ENCODE measurements at places on chromosomes 6 and 20. TPM values are rescaled to one million over a fixed set of nuclear protein-coding genes. Genes with fewer than 3 reads are reported as not detected.

TFAP2D gene
- not detected for polyA plus RNA-seq

MLN gene
- not detected for polyA plus RNA-seq

ZNF311 gene
- polyA plus RNA-seq, result 2.7 TPM

VWA7 gene
- 0.47 TPM for polyA plus RNA-seq

MCCD1 gene
- not detected for polyA plus RNA-seq

FAM209B gene
- polyA plus RNA-seq, result 0.38 TPM

TINAG gene
- not detected for polyA plus RNA-seq

C6orf141 gene
- 51.6 TPM for polyA plus RNA-seq

DNA sequence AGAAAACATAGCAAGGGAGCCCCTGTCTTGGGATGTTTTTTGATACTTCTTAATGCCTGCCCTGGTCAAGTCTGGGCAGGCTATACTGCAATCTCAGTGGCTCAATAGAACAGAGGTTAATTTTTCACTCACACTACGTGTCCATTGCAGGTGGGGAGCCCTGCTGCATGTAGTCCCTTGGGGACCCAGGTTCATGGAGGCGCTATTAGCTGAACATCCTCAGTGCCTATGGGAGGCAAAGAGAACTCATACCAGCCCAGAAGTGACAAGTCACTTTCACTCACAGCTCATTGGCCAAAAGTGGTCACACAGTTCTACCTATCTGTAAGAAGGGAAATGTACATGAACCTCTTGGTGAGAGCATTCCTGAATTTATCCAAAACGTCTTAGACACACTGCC lies 23.2 kb downstream of the CGA start:
- no peak overlapping the region for H3K27ac ChIP-seq
- H3K4me3 ChIP-seq, result no peak overlapping the region
- no peaks in the 10 kb centered on the region for H3K4me1 ChIP-seq
- H3K27me3 ChIP-seq, result no peaks in the 10 kb centered on the region

DNA sequence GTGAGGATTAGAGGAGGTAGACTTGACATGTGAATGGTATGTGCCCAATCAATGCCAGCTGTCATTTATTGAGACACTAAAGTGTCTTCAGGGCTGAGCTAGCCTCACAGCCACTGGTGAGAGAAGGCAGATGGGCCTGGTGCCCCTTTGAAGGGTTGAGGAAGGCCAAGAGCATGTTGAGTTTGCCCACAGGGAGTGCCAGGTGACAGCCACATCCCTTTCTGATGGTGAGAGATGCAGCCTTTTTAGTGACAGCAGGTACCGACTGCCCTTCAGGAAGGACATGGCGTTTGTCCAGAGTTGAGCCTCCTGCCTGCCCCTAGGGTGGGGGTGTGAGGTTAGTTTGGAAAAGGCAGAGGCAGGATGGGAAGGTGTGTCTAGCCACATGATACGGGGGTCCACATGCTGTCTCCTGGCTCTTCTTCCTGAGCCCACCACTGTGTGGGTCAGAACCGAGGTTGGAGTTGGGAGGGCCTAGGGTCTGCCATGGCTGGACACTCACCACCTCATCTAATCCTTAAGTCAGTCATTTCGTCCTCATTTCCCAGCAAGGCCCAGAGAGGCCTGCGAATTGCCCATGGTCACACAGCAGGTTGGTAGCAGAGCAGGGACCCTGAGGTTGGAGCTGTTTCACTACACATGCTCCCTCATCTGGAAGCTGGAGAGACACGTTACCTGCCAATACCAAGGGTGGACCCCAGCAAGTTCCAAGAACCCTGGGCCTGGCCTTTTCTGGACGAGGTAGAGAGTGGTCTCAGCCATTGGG lies 32.5 kb downstream of the SPDEF start:
- H3K27ac ChIP-seq, result no peak overlapping the region
- H3K4me3 ChIP-seq, result no peak overlapping the region
- DNase-seq, result no peak
- H3K4me1 ChIP-seq, result no peaks in the 10 kb centered on the region
- no peaks in the 10 kb centered on the region for H3K27me3 ChIP-seq

DNA sequence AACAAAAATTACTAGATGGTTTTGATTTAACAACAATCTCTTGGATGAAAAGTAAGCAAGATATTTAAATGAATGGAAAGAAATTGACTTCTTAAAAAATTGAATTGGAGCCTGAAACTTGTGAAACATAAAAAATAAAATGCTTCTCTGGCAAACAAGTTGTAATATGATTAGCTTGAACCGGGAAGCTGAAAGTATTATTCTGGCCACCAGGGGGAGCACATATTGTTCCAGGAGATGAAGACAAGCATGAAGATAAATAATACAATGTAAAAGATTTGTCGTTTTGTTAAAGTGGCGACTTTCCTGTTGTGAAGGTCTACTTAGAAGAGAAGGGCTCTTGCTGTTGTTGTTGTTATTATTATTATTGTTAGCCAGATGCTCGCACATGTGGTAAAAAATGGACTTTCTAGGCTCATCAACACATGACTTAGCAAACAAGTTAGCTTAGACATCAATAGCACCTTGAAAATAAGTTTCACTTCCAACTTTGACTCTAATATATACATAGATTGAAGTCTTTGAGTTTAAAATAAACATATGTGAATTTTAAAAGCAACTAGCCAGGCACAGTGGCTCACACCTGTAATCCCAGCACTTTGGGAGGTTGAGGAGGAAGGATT lies 14.2 kb downstream of the PAX1 start:
- H3K27me3 ChIP-seq, result peaks cover 19% of the 10 kb centered on the region
- H3K4me3 ChIP-seq, result no peak overlapping the region
- peak; percentile 25 for DNase-seq
- H3K36me3 ChIP-seq, result no peaks in the 10 kb centered on the region

DNA sequence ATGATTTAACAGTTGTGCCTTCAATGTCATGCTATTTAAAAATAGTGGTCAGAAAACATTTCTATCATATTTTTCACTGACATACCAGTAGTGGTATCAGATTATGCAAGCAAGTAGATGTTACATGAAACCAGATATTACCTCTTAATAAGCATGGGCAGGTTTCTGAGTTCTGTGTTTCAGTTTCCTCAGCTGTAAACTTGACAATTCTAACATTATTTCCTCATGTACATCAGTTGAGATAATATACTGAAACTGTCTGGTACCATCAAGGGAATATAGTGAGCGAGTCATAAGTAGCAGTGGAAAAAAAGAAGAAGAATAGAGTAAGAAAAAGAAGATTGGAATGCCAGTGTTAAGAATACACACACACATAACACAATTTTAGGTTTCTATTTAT lies 477.9 kb upstream of the MANEA start:
- peaks cover 8% of the 10 kb centered on the region for H3K4me1 ChIP-seq
- H3K36me3 ChIP-seq, result no peaks in the 10 kb centered on the region
- no peaks in the 10 kb centered on the region for H3K27me3 ChIP-seq
- no peak overlapping the region for H3K27ac ChIP-seq
- DNase-seq, result no peak

DNA sequence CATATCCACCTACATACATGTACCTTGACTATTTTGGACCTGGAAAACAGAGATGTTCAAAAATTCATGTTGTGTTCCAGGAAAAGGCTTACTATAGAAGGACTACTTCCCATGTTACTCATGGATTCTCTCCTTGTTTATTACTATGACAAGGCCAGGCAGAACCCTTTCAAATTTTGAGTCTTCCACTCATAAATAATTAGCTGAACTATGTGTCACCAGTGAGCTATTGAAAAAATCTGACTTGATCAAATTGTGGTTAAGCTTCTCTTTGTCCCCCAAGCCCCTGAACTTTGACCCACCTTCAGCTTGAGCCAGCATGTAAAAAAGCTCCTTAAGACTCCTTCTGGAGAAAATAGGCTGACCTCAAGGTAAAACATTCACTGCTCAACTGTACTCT lies 1142.8 kb upstream of the EYS start:
- no peak overlapping the region for H3K4me3 ChIP-seq

DNA sequence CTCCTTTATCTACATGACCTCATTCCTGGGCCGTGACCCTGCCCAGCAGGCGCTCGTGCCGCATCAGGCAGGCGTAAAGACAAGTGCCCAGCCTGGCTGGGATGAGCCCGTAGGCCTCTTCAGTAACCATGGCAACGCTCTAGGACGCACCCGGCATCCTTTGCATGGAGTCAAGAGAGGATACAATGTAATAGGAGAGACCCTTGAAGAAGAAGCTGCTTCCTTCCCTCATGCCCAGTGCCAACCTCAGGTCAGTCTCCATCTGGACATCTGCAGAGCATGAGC lies 5.0 kb upstream of the LSM14B start:
- H3K27me3 ChIP-seq, result peaks cover 37% of the 10 kb centered on the region

DNA sequence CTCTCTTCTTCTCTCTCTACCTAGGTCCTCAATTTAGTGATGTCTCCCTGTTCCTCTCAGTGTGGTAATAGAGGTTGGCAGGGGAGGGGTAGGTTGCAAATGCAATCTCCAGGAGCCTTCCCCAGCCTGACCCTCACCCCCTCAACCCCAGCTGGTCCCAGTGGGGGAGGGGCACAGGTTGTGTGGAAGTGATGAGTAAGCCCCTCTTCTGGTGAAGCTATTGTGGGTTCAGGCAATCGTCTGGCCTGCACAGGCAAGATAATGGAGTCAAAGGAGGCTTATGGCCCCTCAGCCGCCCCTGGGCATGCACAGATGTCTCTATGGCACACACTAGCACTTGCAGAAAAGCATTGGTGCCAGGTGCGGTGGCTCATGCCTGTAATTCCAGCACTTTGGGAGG lies 10.8 kb upstream of the ADA start:
- H3K4me1 ChIP-seq, result peaks cover 5% of the 10 kb centered on the region
- H3K27me3 ChIP-seq, result peaks cover 5% of the 10 kb centered on the region
- no peak overlapping the region for H3K27ac ChIP-seq
- no peak for DNase-seq

GRCh38 chr20:61718361-61719005 lies 347.2 kb downstream of the TAF4 start:
- H3K4me3 ChIP-seq, result no peak overlapping the region
- H3K27me3 ChIP-seq, result peaks cover 28% of the 10 kb centered on the region
- H3K4me1 ChIP-seq, result peaks cover 6% of the 10 kb centered on the region
- no peaks in the 10 kb centered on the region for H3K36me3 ChIP-seq

DNA sequence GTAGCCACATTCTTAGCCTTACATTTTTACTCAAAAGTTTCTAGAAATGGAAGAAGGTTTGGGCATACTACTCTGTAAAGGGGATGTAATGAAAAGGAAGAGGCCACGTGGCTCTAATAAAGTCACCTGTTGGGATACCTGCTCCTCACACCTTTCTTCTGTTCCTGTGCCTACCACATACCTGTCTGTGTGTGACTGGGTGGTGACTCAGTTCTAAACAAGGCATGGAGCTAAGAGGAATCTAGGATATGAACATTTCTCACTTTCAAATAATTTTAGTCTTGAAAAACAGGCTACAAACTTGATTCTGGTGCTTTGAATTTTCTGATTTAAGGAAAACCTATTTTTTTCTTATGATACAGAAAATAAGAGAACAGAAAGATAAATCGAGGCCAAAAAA lies 363.6 kb downstream of the RFPL4B start:
- H3K36me3 ChIP-seq, result no peaks in the 10 kb centered on the region
- H3K27ac ChIP-seq, result no peak overlapping the region
- no peaks in the 10 kb centered on the region for H3K4me1 ChIP-seq

- no peaks in the 10 kb centered on the region for H3K27me3 ChIP-seq
- DNase-seq, result no peak
- no peak overlapping the region for H3K27ac ChIP-seq
- no peaks in the 10 kb centered on the region for H3K36me3 ChIP-seq
These were observed 68.5 kb downstream of the MAP3K5 start for GRCh38 chr6:136723780-136724179.

DNA sequence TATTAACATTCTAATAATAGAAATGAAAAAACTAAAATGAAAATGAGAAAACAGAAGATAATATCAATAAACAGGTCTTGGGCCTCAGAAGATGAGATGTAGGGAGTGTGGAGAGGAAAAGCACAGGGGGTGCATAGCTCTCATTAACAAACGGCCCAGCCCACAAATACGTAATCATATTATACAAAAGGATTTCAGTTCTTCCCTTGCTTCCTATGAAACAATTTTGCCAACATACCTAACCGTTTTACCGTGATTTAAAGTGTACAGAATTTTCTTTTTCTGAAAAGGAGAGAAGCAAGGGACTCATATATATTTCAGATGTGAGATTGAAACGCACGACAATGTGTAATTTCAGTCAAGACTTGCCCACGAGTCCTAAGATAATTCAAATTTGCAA lies 136.0 kb downstream of the HFE start:
- no peaks in the 10 kb centered on the region for H3K36me3 ChIP-seq
- DNase-seq, result no peak
- H3K27me3 ChIP-seq, result no peaks in the 10 kb centered on the region
- peaks cover 22% of the 10 kb centered on the region for H3K4me1 ChIP-seq
- H3K4me3 ChIP-seq, result peak overlapping the region; percentile 45

GRCh38 chr6:90028066-90028778 lies 134.0 kb downstream of the GJA10 start:
- no peak overlapping the region for H3K27ac ChIP-seq
- no peak for DNase-seq
- no peaks in the 10 kb centered on the region for H3K36me3 ChIP-seq
- peaks cover 11% of the 10 kb centered on the region for H3K4me1 ChIP-seq
- no peaks in the 10 kb centered on the region for H3K27me3 ChIP-seq

- no peak for DNase-seq
- H3K27me3 ChIP-seq, result no peaks in the 10 kb centered on the region
- no peak overlapping the region for H3K27ac ChIP-seq
- peaks cover 2% of the 10 kb centered on the region for H3K4me1 ChIP-seq
These were observed 50.0 kb downstream of the CDH26 start for GRCh38 chr20:60008130-60008808.

GRCh38 chr6:5053038-5053437 lies 32.1 kb upstream of the PPP1R3G start:
- DNase-seq, result no peak
- no peak overlapping the region for H3K27ac ChIP-seq
- H3K27me3 ChIP-seq, result no peaks in the 10 kb centered on the region
- H3K4me3 ChIP-seq, result no peak overlapping the region
